ENCODE measurements at places on chromosomes 11 and 22.
A peak's percentile ranks its signal among the peaks of the same experiment; 100 is the strongest.

- DNase-seq = no peak
These were observed 3.3 kb upstream of the CD82 start for GRCh38 chr11:44561964-44562734.

GRCh38 chr11:113546757-113547507 is 71.7 kb upstream of the DRD2 start:
- no peak for DNase-seq

GRCh38 chr11:91023731-91024130 is 800.9 kb upstream of the CHORDC1 start:
- DNase-seq = no peak

GRCh38 chr11:105861225-105861624 is 160.8 kb downstream of the MSANTD4 start:
- no peak for DNase-seq

DNA sequence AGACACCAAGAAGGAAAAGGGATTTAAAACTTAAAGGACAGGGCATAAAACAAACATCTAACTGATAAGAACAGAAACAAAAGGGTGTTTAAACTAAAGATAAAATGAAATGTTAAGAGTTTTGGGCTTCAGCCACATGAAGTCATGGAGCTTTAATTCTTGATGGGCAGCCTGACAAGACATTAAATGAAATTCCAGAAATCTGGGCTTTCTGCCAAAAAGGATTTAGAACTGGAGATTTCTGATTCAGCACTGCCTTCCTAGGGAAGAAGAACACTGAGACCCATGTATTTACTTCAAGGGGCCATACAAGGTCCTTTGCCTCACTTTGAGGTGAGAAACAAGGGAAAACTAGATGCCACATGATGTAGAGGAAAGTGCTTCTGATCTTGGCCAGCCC is 355.9 kb upstream of the RAG2 start:
- peak; percentile 0 for DNase-seq

DNA sequence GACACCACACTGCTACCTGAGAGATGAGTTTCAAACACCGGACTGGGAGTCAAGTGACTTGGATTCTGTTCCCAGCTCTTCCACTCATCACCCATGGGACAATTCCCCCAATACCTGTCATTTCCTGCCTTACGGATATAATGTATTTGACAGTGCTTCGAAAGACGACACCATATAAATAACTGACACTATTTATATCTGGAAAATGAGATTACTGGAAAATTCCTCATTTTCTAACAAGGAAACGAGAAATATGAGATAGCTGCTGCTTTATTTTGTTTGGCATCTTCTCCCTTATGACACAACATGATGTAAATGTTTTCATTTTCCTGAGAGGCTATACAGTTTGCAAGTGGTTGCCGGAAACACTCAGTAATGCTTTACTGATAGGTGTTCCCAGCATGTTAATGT is 8.6 kb downstream of the HSCB start:
- peak; percentile 90 for DNase-seq

DNA sequence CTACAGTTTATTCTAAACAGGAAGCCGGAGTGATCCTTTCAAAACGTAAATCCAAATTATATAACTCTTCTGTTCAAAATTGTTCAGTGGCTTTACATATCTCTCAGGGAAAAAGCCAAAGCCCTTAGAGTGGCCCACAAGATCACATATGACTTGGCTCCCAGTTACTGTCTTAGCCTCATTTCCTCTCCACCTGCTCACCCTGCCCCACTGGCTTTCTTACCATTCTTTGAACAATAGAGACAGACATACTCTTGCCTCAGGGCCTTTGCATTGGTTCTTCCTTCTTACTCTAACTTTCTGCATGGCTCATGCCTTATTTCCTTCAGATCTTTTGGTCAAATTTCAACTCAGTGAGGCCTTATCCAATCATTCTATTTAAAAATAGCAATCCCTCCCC is 52.1 kb downstream of the STIM1 start:
- no peak for DNase-seq

DNA sequence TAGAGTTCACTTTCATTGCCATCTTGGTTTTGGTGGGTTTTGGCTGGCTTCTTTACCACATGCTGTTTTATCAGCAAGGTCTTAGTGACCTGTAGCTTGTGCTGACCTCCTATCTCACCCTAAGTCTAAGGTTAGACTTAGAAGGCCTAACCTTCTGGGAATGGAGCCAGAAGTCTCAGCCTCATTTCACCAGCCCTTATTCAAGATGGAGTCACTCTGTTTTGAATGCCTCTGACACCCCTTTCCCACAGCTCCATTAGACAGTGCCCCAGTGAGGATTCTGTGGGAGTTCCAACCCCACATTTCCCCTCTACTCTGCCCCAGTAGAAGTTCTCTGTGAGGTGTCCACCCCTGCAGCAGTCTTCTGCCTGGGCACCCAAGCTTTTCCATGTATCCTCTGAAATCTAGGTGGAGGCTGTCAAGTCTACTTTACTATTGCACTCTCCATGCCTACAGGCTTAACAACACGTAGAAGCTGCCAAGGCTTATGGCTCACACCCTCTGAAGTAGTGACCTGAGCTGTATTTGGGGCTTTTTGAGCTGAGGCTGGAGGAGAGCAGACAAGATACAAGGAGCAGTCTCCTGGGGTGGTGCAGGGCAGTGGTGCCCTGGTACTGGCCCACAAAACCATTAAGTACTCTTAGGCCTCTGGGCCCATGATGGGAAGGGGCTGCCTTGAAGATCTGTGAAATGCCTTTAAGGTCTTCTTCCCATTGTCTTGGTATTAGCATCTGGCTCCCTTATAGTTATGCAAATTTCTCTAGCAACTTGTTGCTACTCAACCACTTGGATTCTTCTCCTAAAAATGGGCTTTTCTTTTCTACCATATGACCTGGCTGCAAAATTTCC is 65.9 kb upstream of the SC5D start:
- no peak for DNase-seq

- no peak for DNase-seq
These were observed 77.6 kb upstream of the RTL6 start for GRCh38 chr22:44575381-44576268.

GRCh38 chr11:66659763-66660162 is 17.9 kb downstream of the RBM4B start:
- no peak for DNase-seq

DNA sequence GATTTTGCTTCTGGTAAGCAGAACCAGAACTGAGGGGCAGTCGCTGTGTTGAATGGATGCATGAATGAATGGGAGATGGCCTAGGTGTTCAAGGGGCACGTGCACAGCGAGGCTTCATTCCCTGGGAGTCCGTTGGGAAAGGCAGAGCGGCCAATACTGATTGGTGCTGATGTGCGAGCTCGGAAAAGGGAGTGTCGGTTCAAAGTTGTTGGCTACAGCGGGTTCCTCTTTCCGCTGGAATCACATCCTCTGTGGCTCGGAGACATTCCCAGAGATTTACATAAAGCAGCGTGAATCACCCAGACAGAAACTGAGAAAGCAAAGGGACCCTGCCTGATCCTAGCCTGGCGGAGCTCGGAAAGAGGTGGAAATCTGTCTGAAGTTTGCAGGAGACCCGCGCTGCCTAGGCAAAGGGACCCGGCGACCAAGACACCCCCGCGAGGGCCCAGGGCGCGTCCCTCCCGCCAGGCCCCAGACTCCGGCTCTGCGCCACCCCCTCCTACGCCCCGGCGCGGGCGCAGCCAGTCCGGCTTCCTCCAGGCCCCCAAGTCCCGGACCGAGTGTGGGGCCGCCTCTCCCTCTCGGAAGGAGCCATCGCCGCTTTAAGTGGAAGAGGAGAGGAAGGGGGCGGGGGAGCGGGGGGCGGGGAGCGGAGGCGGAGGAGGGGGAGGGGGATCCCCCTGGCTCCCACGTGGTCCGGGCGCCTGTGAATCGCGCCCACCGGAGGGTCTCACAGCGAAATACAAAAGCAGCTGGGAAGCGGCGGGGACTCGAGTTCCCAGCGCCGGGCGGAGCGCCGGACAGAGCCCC is at the start of gene FJX1:
TSS of gene FJX1 (plus strand) at position 774 of the 810 bp plus-strand sequence. CDS start 177 bp downstream, outside the sequence.
- peak; percentile 89 for DNase-seq
